ENCODE measurements at places on chromosomes 12 and 14.
A peak's percentile ranks its signal among the peaks of the same experiment; 100 is the strongest.

- peak; percentile 60 for DNase-seq
These were observed 583.4 kb downstream of the VRK1 start for GRCh38 chr14:97380539-97380941.

DNA sequence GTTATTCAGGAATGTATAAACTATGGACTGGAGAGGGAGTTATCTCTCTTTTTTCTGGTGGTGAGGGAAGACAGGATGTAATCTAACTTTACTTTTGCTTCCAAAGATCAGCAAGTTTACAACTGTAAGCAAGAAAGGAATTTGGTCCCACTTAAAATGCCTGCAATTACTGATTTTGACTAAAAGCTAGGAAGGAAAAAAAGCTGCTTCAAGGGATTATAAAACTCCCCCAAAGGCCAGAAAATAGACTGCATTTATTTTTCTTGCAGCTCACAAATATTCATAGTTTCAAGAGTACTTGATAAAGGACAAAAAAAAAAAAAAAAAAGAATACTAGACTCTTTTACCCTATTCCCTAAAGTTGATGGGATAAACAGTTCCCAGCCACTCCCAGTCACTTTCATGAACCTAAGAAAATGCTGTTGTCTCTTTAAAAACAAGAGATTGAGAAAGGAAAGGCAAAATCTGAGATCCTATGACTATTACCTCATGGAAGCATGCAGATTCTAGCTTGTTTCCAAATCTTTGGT is 128.7 kb upstream of the BMP4 start:
- DNase-seq: no peak

- DNase-seq: no peak
These were observed 799 bp downstream of the ZNF219 start for GRCh38 chr14:21097636-21098075.

GRCh38 chr12:119938049-119938667 is 50.9 kb upstream of the BICDL1 start:
- peak; percentile 58 for DNase-seq

GRCh38 chr12:27382171-27382795 is 49.6 kb downstream of the BMAL2 start:
- peak; percentile 86 for DNase-seq

- peak; percentile 29 for DNase-seq
These were observed 69.6 kb downstream of the NT5DC3 start for GRCh38 chr12:103771466-103771865.

DNA sequence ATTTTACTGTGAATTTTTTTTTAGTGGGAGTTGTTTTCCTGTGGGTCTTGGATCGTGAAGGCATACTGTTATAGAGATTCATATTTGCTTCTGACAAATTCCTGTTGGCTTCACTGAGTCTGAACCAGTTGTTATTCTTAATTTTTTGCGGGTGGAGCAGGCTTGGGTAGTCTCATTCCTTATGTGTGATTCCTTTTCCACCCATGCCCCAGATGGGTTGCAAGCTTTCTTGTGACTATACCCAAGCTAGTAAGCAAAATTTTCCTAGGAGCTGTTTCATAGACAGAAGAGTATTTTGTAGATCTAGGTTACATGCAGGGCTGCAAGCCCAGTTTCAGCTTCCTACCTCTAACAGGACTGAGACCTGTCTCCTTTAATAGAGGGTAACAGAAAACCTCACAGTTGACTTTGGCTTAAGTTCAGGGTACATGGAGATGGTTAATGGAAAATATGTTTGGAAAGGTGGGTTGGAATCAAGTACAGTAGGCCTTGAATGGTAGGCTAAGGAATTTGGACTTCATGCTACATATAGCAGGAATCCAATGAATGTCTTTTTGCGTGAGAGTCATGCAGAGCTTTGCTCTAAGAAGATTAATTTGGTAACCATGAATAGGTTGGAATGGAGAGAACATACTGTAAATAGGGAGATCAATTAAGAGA is 29.0 kb downstream of the TRMT5 start:
- DNase-seq: peak; percentile 41

DNA sequence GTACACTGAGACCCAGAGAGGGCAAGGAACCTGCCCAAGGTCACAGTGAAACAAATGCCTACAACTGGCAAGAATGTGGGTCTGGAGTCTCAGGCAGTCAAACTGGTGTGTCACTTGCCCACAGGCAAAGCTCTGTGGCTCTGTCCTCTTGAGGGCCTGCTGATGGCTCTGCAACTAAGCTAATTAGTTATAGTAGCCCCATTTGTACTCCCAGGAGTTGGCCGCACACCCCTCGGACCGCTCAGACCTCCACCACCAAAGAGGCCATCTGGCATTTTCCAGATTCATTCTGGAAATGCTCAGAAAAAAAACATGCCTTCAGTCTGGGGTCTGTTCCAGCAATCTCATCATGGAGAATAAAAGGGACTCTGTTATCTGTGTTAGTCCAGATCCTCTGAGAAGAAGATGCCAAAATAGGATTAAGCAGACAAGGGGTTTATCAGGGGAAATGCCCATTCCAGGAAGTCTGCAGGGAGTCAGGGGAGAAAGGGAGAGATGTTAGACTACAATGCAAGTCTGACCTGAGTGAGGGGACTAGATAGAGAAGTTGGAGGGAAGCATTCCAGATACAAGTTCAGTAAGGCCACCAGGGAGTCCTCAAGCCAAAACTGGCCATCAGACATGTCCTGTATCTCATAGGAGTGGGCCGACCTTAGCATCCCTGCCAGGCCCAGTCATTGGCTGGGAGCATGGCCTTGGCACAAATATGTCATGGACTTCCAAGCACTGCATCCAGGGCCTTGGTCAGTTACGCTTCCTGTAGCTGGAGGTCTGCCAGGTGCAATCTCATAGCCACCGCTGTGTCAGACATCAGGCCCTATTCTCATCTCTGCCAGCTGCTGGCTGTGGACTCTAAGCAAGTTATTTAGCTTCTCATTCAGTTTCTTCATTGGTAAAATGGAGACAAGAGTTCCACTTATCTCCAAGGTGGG is 15.4 kb upstream of the OAS1 start:
- no peak for DNase-seq

- DNase-seq: no peak
These were observed 139.5 kb upstream of the SOX5 start for GRCh38 chr12:24088751-24089509.

- DNase-seq: peak; percentile 46
These were observed at the start of gene TEX52 for GRCh38 chr12:2857021-2857431. TSS of gene TEX52 (minus strand) at chr12:2857039. CDS start at chr12:2857026, 13 bp downstream.

GRCh38 chr14:38958589-38958988 is 144.4 kb downstream of the SEC23A start:
- no peak for DNase-seq

DNA sequence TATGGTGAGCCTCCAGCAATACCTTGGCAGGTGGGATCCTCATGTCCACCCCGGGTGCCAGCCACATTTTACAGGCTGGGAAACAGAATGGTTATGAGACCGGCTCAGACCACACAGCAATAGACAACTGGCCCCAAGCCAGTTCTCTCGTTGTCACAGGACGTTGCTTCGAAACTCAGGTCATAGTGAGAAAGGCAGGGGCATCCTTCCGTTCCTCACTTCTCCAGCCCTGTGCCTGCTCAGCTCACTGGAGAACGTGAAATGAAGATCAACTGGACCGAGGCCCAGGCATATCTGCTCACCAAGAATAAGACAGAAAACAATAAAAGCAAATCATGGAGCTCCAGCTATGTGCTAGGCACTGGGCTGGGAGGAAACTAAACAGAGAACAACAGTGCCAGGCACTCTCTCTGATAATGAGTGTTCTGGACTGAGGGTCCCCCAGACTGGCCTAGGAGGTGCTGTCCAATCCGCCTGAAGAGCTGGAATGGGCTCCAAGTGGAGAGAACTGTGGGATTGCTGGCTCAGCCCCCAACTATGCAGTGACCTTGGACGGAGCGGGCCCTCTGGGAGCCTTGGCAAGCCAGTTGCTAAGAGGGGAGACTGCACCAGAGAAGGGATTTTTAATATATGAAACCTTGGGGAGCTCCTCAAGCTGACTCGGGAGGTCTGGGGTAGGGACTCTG is 18.8 kb upstream of the FAIM2 start:
- no peak for DNase-seq

- DNase-seq: peak; percentile 53
These were observed 207.1 kb downstream of the ANO4 start for GRCh38 chr12:101001669-101002068.

GRCh38 chr12:121575952-121576625 is 4.7 kb downstream of the KDM2B start:
- DNase-seq: no peak

All from kidney tubule cell (primary cell).